ENCODE measurements at places on chromosomes 1 and 21. TPM values are rescaled to one million over a fixed set of nuclear protein-coding genes. Genes with fewer than 3 reads are reported as not detected.

The CFH gene
- 151 TPM for total RNA-seq

The S100A9 gene
- 19.1 TPM for total RNA-seq

GRCh38 chr1:94440088-94440487, 21.9 kb downstream of the ABCD3 start:
- DNase-seq: no peak

GRCh38 chr1:1187938-1188337, 14.3 kb downstream of the TTLL10 start:
- DNase-seq: no peak

DNA sequence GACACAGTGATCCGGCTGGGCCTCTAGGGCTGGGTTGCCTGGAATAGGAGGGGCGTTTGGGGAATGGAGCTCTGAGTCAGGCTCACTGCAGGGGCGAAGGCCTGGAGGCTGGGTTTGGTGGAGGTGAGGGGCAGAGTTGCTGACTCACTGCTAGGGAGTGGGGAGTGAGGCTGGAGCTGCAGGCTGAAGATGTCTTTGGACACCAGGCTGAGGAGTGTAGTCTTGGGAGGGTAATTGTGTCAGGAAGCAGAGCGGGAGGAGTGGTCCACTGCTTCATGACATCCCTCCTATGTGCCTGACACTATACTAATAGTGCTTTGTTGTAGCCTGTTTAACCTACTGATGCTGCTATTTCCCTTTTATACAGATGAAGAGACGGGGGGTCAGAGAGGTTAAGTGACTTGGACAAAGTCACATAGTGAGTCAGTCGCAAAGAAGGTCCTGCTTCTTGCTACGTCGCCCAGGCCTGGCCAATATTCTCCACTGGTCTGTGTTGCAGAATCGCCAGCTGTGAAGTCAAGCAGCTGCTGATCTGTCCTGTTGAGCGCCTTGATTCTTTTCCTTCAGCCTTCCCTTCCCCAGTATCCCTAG, 13.6 kb downstream of the ACTL8 start:
- DNase-seq: no peak

DNA sequence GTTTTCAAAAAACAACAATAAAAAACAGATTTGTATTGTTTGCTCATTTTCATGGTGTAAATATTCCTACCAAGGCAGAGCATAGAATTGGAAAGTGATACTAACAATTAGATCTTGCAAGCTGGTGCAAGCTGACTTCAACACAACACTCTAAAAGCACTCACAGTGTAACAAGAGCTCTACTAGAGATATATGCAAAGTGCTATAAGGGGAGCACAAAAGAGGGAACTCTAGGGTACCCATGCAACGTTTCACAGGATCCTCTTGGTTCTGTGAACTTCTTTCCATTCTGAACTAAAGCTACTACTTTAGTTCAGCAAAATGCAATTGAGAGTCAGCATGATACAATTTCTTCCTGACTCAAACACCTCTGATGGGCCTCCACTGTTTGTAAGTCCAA, 78.3 kb downstream of the ATP1B1 start:
- DNase-seq: no peak

- no peak for DNase-seq
Measured at GRCh38 chr1:56972976-56973375, 7.2 kb upstream of the C8B start.

GRCh38 chr1:180956028-180956640, 43.4 kb downstream of the KIAA1614 start:
- DNase-seq: no peak
